ENCODE measurements at places on chromosomes 1 and 21.
A peak's percentile ranks its signal among the peaks of the same experiment; 100 is the strongest.

DNA sequence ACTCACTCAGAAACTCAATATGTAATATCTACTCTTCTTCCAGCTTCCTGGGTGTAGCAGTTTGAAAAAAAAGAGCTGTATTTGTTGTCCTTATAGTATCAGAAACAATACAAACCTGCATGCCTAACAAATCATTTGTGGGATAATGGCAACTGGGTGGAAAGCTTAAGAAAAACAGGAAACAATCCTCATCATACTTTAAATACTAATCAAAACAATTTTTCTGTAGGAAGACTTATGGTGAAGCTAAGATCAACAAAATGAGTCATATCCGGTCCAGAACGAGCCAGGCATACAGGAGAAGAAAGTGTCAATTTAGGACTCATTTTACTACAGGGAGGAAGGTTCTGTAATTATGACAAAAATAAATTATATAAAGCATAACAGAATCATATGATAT is 181.8 kb upstream of the ADGRL4 start:
- no peak for DNase-seq

GRCh38 chr21:26120828-26121227 is 49.7 kb downstream of the APP start:
- no peak for DNase-seq

DNA sequence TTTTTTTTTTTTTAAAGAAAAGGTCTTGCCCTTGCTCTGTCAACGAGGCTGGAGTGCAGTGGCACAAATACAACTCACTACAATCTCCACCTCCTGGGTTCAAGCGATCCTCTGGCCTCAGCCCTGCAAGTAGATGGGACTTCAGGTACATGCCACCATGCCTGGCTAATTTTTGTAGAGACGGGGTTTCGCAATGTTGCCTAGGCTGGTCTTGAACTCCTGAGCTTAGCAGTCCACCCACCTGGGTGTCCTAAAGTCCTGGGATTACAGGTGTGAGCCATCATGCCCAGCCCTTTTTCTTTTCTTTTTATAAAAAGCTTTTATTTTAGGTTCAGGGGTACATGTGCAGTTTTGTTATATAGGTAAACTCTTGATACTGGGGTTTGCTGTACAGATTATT is 47.2 kb downstream of the TLR5 start:
- DNase-seq = no peak

DNA sequence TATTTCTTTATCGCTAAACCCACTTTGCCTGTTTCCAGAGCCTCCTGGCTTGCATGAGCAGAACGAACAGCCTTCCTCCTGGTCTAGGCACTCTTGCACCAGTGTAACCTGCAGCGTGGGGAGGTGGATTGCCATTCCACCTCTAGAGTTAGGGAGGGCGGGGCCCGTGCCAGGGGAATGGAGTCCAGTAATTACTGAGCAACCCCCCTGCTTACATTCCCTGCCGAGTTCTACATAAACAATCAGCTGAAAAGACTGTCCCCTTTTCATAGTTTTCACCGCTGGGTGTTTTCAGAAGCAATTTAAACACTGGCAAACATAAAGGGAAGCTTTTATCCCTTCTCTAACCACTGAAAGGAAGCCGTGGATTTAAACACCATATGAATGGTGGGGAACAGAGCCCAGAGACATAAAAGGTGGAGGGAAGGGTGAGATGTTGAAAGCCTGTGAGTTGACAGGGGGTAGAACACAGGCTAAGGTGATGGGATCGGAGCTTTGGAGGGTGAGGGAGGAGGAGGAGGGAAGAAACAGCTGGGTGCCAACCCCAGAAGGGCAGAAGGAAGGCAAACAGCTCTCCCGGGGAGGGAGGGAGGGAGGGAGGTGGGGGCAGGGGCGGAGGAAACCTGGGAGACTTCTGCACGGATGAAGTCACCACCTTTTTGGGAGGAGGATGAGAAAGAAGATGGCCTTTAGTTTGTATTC is 68.0 kb upstream of the WDR26 start:
- DNase-seq = no peak

GRCh38 chr1:204705888-204706837 is 20.6 kb upstream of the LRRN2 start:
- DNase-seq = no peak

DNA sequence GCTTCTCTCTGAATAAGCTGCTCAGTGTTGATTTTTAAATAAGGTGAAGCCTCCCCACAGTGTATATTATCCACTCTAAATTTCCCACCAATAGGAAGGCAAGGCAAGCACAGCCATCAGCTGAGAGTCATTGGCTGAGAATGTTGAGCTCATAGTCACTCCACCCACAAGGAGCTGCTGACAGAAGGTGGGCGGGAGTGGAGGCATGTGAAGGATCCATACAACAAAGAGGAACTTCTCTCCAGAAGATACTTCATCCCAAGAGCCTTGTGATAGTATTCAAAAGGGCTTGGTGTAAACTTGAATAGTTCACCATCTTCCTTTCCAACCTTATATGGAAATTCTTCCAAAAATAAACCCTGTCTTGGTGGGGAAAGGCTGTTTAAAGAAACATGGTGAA is 42.8 kb downstream of the SAMD13 start:
- no peak for DNase-seq

- DNase-seq = no peak
Measured at GRCh38 chr1:172581779-172582178, 48.8 kb downstream of the SUCO start.

GRCh38 chr1:4093856-4094565 is 193.9 kb upstream of the C1orf174 start:
- DNase-seq = no peak

DNA sequence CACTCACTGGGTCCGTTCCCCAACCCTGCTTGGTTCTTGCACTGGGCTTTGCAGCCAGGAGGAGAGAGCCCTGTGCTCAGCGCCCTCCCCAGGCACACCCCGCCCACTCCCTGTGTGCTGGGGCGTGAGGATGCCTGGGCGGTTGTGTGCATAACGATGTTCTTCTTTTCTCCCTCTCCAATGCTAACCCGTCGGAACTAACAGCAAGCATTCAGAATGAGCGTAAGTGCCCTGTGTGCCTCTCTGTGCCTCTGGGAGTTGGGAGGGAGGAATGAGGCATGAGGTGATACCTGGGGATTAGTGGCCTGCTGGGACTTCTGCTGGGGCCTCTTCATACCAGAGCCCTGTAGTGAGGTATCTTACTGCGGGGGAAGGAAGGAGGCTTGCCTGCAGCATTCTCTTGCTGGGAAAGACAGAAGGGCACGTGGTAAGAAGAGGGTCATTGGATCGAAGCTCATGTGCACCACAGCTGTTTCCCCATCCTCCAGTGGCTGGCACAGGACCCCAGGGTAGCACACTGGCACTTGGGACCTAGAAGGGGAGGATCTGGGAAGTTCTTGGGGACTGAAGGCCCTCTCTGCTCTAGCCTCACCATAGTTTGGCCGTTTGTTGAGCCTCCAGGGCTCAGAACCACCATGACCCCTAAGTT is 79.8 kb downstream of the NFASC start:
- DNase-seq = no peak

DNA sequence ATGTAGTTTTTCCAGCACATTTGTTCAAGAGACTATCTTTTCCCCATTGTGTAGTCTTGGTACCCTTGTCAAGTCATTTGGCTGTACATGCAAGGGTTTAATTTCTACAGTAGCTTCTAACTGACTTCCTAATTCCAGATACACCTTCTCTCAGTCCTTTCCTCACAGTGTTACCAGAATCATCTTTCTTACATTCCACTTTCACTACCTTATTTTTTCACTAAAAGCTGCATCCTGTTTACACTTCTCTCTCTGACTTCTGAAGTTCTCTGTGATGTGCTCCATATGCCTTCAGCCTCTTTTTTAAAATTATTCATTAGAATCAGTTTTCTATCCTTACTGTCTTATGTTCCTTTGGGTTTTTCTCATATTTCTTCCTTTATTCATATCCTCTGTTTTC is 57.1 kb upstream of the RWDD3 start:
- no peak for DNase-seq

DNA sequence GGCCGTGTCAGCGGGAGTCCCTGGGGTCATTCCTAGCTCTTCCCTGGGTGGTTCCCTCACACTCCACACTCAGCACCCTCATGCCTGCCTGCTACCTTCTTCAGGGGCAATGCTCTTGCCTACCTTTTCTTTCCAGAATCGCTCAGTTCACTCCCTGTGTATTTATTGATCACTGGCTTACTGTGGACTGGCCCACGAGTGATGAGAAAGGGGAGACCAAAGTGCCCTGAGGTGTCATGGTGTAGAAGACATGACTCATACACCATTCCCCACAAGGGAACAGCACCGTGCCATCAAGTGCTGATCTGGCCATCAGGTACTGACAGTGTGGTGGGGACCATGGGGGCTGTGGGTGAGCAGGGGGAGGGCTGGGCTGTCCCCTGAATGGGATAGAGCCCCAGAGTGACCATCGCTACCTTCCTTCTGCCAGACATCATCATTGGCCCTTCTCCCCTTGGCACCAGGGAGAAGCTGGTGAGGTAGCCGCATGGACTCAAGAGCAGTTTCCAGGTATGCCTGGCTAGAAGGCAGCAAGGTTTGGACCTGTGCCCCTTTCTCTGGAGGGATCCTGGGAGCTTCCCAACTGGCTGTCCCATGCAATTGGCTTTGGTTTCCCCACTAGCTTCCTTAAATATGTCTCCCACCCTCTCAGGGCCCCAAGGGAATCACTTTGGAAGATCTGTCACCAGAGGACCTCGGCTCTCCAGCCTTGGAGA is 17.2 kb upstream of the LRRN2 start:
- DNase-seq = no peak

DNA sequence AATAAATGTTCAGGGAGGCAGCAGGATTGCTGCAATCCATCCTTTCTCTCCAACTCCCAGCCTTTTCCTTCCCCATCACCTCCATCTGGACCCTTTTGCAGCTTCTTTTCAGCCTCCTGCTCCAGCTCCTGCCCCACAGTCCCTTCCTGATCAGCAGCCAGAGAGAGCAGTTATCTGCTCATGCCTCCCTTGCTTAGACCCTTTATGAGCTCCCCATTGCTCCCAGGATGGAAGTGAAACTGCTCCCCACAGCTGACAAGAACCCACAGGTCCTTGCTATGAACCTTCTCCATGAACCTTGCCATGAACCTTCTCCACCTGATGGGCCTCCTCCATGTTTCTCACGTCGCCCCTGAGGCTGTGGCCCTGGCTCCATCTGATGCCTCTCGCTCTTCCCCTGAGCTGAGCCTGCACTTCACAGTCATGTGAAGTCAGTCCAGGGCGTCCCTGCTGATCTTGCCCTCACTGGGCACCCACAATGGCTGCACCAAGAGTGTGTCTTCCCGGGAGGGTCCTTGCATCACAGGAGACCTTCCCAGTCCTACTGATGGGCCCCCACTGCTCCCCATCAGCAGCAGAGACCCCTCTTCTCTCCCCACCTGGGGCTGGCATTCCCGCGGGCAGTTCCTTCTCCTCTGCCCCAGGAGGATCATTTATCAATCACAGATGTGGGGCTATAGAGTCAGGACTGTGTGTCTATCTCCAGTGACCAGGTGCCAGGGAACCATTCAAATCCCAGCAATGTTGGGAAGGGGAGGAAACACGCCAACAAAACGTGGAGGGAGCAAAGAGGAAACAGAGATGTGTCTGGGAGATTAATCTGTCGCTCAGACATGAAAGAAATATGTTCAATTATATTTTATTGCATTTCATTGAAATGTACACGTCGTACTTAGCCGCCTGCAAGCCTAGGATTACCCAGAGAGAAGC is 73.1 kb downstream of the MATN1 start:
- DNase-seq = no peak

DNA sequence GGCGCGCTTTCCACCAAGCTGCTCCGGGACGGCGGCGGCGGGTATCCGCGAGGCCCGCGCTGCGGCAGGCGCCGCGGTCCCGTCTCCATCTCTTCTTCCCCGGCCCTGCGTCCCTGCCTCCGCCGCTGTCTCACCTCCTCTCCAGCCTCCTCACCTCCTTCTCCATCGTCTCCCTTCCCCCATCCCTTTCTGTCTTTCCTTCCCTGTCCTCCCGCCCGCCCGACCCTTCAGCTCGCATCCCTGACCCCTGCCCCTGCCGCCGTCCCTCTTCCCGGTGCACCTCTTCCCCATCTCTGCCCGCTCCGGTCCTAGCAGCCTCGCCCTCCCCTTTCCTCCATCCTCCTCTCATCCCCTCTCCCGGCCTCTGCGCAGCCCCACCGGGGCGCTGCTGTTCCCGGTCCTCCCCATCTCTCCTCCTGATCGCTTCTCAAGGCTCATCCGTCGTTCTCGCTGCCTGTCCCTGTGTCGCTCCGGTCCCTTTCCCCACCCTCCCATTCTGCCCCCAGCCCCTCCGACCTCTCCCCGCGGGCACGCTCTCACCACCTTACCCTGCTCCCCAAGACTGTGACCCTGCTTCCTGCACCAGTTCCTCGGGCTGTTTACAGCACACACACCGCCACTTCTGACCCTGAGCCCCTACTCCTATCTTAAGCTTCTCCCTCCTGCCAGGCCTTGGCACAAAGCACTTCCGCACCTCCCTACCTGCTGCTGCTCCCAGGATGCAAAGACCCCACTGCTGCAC is 760 bp upstream of the NPHP4 start:
- no peak for DNase-seq

- DNase-seq = peak; percentile 9
Measured at GRCh38 chr1:160550572-160551034, 27.5 kb upstream of the SLAMF6 start.

- no peak for DNase-seq
Measured at GRCh38 chr1:192916021-192916420, 107.2 kb downstream of the RGS2 start.

DNA sequence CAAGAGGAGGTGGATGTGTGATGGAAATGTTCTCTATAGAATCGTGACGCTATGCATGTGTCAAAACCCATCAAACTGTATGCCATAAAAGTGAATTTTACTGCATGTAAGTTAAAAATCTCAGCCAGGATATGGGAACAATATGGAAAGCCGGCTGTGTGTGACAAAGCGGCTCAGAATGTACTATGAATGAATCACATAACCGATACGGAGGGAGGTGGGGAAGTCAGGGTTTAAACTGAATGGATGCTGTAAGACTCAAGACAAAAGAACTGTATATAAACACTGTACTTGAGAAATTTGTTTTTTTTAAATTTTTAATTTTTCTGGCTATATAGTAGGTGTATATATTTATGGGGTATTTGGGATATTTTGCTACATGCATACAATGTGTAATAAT is 111.6 kb upstream of the PDE4B start:
- no peak for DNase-seq
